RWPE2 (cell line): ENCODE measurements at places on chromosomes 7 and 10.

GRCh38 chr10:51956822-51957221 is 257.4 kb upstream of the CSTF2T start:
- DNase-seq, result no peak

DNA sequence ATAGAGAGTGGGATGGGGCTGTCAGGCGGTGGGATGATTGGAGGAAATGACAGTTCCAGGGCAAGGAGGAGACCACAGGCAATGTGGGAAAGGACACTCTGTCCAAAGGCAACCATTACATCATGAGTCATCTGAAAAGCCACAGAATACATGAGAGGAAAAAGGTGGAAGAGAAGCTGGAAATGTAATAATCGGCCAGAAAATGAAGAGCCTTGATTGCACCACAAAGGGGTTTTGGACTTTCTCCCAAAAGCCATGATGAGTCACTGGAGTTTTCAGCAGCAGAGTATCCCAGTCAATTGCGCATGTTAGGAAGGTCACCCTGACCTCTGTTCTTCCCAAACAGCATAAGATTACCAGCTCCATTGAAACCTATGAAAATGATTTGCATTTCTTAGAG is 222.0 kb downstream of the LHFPL3 start:
- DNase-seq, result no peak

GRCh38 chr7:85205754-85206153 is 18.9 kb upstream of the SEMA3D start:
- DNase-seq, result no peak

DNA sequence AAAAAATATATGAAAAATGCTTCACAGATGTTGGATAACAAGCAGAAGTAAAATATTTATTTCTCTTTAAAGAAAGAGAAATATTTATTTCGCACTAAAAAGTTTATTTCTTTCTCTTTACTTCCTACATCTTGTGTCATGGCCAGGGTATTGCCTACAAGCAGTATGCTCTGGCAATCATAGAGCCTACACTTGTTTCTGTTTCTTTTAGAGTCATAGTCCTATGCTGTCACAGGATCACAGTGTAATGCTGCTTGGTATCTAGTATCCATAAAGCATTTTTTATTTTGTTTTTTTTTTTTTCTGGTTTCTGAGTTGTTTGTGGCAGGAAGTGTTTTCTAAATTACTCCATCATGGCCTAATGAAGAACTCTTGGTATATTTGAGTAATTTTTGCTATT is 116.0 kb downstream of the ATRNL1 start:
- DNase-seq, result no peak

DNA sequence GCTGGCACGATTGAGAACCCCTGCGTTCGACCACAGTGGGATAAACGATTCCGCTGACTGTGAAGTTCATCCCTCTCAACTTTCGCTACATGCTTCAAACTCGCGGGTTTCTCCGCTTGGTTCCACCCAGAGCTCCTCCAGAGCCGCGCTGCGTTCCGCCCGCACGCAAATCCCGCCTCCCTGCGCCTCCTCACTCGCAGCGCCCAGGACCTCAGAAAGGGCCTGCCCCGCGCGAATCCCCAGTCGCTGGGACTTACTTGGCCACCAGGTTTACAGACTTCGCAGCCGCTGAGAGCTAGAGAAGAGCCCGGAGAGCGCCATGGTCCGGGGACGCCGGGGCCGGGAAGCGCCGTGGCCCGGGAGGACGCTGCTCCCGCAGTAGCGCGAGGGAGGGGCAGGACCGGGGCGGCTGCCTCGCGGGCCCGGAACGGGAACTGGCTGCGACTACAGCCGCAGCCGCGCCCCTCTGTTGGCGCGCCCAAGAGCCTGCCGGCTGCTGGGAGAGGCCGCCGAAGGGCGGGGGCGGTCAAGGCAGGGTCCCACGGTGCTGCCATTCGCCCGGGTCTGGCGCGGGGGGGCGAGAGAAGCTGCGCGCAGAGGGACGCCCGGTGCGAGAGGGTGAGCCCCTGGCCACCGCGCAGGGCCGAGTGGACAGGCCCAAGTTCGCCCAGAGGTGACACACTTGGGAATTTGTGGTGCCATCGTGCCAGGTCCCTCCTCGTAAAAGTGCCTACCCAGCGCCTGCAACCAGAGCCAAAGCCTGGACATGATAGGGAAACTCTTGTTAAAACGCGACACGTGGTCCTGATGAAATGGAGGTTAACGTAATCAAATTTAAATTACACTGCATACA is at the start of gene NOD1:
Gene NOD1, minus strand, starts transcription at position 436 of the 853 bp plus-strand sequence. CDS start 21,863 bp downstream, outside the sequence.
- DNase-seq, result peak; percentile 71

DNA sequence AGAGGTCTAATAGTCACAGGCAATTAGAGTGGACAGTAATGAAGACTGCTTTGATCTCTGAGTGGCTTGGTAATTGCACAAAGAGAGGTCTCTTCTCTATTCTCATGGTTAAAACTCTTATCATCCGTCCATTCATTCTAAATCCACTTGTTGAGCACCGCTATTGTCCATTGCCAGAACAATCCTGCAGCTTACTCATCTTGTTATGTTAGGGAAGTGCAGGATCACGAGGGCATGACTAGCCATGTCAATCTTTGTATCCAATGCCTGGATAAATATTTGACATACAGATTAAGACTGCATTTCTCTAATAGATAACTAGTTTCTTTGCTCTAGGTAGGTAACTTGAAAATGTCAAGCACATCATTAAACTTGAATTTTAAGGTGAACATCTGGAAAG is 14.9 kb downstream of the SFTPD start:
- no peak for DNase-seq

GRCh38 chr7:127979113-127979727 is 52.0 kb downstream of the LRRC4 start:
- no peak for DNase-seq

- no peak for DNase-seq
Observed at GRCh38 chr7:13104128-13104527, 416.7 kb downstream of the ARL4A start.

- DNase-seq, result no peak
Observed at GRCh38 chr7:5406957-5407945, 16.4 kb downstream of the TNRC18 start.

DNA sequence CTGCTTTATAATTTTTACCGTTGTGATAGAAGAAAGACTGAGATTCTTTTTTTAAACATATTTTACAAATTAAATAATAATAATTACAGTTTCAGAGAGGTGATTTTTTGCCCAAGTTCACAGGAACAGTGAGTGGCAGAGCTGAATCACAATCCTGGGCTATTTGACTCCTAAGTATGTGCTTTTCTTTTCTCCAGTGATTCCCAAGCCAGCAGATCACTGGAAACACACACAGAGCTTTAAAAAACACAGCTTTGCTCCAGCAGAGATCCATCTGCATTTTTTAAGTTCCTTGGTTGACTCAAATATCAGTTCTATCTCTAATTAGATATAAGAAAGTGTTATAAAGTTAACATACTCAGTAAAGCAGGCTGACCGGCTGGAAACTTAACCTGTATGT is 69.0 kb downstream of the AHR start:
- DNase-seq, result no peak

DNA sequence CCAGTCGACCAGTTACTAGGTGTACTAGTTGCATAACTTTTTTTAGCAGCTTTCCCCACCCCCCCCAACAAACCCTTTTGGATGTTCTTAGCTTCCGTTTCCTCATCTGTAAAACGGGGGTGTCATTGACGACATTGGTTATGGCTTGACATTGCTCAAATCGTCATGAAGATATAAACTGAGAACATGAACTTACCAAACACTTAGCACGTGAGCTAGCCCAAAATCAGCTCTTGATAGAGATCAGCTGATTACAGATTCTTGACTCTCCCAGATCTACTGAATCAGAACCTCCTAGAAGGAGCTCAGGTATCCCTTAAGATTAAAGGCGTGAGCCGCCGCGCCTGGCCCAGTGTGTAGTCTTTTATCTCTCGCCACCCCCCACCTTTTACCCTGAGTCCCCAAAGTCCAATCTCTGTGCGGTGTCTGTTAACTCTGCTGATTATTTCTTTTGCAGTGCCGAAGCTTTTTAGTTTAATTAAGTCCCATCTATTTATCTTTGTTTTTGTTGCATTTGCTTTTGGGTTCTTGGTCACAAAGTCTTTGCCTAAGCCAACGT is 1.0 kb upstream of the GNA12 start:
- DNase-seq, result no peak

DNA sequence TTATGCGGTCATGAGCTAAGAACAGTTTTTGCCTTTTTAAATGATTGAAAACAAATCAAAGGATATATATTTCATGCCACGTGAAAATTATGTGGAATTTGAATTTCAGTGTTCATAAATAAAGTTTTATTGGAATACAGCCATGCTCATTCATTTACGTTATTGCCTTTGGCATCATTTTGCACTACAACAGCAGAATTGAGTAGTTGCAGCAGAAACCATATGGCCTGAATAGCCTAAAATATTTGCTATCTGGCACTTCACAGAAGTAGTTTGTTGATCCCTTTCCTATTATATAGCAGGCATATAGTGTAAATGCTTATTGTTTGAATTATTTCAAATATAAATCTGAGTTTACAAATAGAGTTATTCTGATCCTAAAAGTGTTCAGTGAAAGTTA is 59.7 kb downstream of the AUTS2 start:
- no peak for DNase-seq

DNA sequence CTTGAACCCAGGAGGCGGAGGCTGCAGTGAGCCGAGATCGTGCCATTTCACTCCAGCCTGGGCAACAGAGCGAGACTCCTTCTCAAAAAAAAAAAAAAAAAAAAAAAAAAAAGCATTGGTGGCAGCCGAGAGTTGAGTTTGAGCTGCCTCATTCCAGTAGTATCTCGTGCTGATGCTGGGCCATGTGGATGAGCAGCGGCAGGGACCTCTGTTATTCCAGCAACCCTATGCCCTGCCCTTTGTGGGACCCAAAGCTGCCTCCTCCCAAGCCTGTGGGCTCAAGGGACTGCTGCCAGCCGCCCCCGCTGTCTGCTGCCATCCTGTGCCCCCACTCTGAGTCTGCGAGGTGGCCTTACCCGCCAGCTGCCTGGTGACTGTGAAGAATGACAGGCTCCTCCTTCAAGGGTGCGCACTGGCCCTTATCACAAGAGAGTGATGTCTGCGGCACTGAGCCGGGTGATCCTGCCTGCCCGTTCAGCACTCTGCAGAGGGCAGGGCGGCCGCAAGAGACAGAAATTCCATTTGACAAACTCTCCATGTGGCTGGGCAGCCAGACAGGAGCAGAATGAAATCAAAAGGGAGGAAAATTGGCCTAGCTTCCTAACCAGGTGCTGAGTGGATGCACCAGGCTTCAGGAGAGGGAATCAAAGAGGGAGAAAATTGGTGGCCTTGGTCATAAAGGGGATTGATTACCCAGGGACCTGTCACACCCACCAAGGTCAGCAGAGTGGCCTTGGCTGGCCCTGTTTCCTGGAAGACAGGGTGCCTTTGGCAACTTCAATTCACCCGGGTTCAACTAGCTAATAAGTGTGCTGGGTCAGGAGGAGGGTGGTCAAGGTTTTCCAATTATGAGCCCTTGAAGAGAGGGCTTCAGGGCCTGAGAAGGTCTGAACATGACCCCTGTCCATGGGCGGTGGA is 65.3 kb upstream of the ZMIZ1 start:
- no peak for DNase-seq

DNA sequence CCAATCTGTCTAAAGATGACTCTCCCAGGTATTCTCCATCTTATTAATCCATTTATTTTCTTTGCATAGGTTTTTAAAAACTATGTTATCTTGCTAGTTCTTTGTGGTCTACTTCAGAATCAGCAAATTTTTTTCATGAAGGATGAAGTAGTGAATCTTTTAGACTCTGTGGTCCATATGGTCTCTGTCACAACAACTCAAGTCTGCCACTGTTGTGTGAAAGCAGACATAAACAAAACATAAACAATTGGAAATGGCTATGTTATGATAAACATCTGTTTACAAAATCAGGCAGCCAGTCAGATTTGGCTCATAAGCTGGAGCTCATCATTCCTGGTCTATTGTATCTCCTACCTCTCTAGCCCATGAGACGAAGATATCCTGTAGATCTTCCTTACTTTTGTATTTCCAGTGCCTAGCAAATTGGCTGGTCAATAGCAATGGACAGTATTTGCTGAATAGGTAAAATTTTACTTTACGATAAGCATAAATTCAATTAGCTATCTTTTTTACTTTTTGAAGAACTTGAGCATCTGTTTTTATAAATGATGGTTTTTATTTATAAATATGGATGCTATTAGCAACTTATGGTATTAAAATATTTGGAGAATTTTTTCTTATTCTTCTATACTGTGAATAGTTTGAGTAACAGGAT is 104.6 kb upstream of the SGCE start:
- no peak for DNase-seq

- no peak for DNase-seq
Observed at GRCh38 chr10:60367431-60367830, 22.2 kb downstream of the ANK3 start.

DNA sequence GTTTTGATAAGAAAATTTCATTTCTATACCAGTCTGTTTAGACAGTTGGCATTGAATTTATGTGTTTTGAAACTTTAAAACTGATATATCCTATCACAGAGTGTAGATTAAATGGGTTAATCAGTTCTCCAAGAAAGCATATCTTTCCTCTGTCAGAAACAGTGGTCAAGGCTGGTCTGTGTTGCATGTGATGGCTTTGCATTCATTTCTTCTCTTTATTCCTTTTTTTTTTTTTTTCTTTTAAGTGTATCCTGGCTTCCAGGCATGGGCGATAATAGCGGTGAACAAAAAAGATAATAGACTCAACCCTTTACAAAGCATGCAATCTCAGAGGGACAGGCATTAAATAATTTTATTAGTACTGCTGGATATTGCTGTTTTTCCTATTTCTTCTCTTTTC is 136.6 kb downstream of the LRRC4 start:
- DNase-seq, result no peak

DNA sequence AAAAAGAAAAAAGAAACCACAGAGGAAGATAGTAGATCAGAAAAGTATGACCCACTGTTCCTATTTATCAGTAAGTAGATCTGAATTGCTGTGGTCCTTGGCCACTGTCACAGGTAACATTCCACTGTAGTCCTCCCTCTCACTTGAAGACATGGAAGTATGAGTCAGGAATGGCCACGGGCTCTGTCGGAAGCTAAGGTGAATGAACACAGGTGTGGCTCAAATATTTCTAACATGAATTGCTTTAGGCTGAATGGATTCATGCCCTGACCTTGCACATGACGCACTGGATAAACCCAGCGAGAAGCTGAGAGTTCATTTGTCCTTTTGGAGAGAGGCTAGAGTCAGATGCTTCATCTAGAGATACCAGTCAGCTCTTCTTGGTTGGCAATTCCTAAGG is 224.5 kb upstream of the SP8 start:
- DNase-seq, result peak; percentile 90

DNA sequence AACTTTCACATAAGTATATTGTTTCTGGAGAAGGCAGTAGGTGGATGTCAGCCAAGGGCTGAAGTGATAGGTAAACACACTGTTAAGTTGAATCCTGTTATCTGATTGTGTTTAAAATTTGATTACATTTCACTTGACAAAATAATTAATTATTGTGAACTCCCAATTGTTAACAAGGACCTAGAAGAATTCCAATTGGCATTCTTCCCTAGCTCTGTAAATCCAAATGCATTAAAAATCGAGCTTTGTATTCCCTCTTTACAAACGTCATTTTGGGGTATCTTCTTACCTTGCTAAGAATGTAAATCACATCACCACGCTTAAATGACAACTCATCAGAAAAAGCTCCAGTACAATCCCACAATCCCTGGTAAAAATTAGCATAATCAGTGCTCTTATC is 179.9 kb downstream of the SKAP2 start:
- DNase-seq, result no peak
